ENCODE measurements at places on chromosomes 3 and 15. TPM values are rescaled to one million over a fixed set of nuclear protein-coding genes. Genes with fewer than 3 reads are reported as not detected.

The TIPIN gene
- 7.3 TPM for total RNA-seq

The RAB6B gene
- total RNA-seq, result 0.28 TPM

The MUSTN1 gene
- not detected for total RNA-seq

The NR1I2 gene
- not detected for total RNA-seq

The CNTN3 gene
- 3.6 TPM for total RNA-seq

The EID1 gene
- 308 TPM for total RNA-seq

The ZBED2 gene
- 0.72 TPM for total RNA-seq

The NUP210 gene
- total RNA-seq, result under 0.01 TPM

The PLSCR4 gene
- total RNA-seq, result 2.8 TPM

The MYRIP gene
- not detected for total RNA-seq

- no peak for DNase-seq
- no peaks in the 10 kb centered on the region for H3K36me3 ChIP-seq
- no peak overlapping the region for H3K4me3 ChIP-seq
Measured at GRCh38 chr3:126058666-126059065, 25.3 kb downstream of the SLC41A3 start.

DNA sequence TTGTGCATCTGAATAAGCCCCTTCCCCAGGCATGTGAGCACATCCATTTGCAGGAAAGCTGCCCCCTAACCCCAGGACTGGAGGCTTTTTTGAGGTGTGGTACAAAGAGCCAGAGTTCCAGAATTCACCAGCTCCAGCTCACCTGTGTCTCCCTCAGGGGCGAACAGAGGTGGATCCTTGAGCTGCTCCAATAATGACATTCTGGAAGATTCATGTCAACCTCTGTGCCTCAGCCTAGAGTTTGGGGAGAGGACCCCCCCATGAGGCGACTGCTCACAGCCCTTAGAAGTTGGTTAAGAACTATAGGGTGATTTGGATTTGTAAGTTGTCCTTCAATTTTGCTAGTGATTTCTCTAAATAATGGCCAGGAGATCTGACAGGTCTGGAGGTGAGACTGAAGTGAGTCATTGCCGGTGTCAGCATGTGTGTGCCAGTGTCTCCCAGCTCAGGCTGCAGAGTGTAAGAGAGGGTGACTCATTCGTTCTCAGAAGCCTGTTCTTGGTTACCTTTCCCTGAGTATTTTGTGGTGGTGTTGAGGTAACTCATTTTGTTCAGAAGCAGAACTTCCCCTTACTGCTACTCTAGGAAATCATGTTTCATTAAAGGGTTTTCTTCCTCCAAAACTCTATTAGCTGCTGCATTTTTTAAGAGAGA, 136.9 kb upstream of the TOPAZ1 start:
- H3K4me3 ChIP-seq, result no peak overlapping the region
- no peaks in the 10 kb centered on the region for H3K36me3 ChIP-seq
- peaks cover 8% of the 10 kb centered on the region for H3K27me3 ChIP-seq
- peak; percentile 16 for DNase-seq
- H3K4me1 ChIP-seq, result no peaks in the 10 kb centered on the region

DNA sequence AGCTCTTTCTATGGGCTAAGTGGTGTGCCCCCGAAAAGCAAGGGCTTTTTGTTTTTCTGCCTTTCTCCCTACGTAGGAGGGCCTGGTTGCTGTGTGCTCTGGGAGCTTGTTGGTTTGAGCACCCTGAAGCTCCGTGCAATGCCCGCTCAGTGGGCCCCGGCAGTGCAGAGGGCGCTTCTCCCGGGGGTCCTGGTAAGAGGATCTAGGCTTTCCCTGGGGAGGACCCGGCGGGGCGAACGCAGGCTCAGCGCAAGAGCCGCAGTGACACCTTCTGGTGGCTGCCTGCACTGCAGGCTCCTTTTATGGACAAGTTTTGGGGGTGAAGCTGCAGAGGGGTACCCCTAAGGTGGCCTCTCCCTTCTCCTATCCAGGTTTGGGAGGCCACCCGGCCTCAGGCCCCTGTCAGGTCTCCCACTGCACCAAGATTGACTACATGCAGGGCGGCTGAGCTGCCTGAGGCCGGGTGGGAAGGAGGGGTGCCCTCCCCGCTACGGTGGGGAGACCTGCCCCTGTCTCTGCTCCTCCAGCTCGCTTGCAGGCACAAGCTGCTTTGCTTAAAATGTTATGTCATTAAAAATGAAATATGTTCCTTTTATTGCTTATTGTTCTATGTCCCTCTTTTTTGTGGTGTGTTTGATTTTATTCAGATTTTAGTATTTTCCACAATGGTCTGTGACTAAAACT, 387.9 kb downstream of the GABRG3 start:
- no peak overlapping the region for H3K27ac ChIP-seq
- no peaks in the 10 kb centered on the region for H3K36me3 ChIP-seq
- no peaks in the 10 kb centered on the region for H3K4me1 ChIP-seq
- no peaks in the 10 kb centered on the region for H3K27me3 ChIP-seq
- DNase-seq, result no peak

GRCh38 chr3:64900617-64901521, 213.1 kb upstream of the ADAMTS9 start:
- no peak overlapping the region for H3K27ac ChIP-seq
- peak; percentile 64 for DNase-seq
- no peaks in the 10 kb centered on the region for H3K27me3 ChIP-seq
- H3K4me3 ChIP-seq, result no peak overlapping the region

DNA sequence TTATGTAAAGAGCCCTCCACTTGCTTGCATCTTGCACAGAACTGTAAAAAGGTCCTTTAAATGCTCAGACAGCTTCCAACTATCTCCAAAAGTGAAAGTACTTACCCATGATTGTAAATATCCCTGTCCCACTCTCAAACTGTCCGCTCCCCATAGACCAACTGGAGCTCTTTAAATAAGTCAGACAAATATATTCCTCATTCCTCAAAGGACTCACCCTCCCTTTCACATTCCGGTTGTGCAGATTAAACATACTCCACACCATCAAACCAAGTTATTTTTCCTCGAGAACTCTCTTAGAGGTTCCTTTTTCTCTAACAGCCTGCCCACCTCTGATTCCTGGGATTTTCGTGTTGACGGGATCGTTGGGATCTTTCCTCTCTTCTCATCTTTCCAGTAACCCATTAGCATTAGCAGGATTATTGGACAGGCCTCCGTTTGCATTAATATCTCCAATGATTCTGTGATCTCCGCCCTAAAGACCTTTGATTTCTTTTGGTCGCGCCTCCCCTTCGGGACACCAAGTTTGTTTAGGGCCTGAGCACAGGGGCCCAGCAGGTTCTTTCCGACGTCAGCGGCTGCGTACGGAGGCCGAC, 763 bp downstream of the GOLGB1 start:
- H3K4me1 ChIP-seq, result no peaks in the 10 kb centered on the region
- H3K27ac ChIP-seq, result peak overlapping the region; percentile 74

DNA sequence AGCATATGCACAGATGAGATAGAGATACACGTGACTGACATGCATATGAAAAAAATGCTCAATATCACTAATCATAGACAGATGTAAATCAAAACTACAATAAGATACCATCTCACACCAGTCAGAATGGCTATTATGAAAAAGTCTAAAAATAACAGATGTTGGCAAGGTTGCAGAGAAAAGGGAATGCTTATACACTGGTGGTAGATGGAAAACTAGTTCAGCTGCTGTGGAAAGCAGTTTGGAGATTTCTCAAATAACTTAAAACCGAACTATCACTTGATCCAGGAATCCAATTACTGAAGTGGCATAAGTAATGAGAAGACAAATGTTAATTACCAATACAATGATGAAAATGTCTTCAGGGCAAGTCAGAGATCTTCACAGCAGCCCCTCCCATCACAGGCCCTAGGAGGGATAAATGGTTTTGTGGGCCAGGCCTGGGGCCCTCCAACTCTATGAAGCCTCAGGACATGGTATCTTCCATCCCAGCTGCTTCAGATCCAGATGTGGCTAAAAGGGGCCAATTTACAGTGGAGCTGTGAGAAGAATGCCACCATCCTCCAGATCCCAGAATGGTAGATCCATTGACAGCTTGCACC, 71.4 kb upstream of the PLSCR4 start:
- no peak for DNase-seq
- H3K4me3 ChIP-seq, result no peak overlapping the region
- H3K27me3 ChIP-seq, result no peaks in the 10 kb centered on the region

- H3K27ac ChIP-seq, result no peak overlapping the region
- H3K4me1 ChIP-seq, result no peaks in the 10 kb centered on the region
- H3K4me3 ChIP-seq, result no peak overlapping the region
- no peaks in the 10 kb centered on the region for H3K36me3 ChIP-seq
- peak; percentile 12 for DNase-seq
Measured at GRCh38 chr3:147616998-147617619, 207.9 kb downstream of the ZIC1 start.

GRCh38 chr3:60169755-60170154, 1081.5 kb downstream of the FHIT start:
- no peaks in the 10 kb centered on the region for H3K36me3 ChIP-seq
- no peaks in the 10 kb centered on the region for H3K4me1 ChIP-seq
- H3K27ac ChIP-seq, result no peak overlapping the region
- no peak for DNase-seq
- no peaks in the 10 kb centered on the region for H3K27me3 ChIP-seq
- no peak overlapping the region for H3K4me3 ChIP-seq

- DNase-seq, result no peak
- no peaks in the 10 kb centered on the region for H3K36me3 ChIP-seq
- H3K4me3 ChIP-seq, result no peak overlapping the region
- H3K27ac ChIP-seq, result no peak overlapping the region
Measured at GRCh38 chr3:643376-643775, 446.8 kb downstream of the CHL1 start.

- H3K36me3 ChIP-seq, result no peaks in the 10 kb centered on the region
- H3K4me3 ChIP-seq, result no peak overlapping the region
- H3K27me3 ChIP-seq, result no peaks in the 10 kb centered on the region
- DNase-seq, result no peak
- no peaks in the 10 kb centered on the region for H3K4me1 ChIP-seq
Measured at GRCh38 chr3:144200466-144200865, 228.8 kb downstream of the DIPK2A start.

DNA sequence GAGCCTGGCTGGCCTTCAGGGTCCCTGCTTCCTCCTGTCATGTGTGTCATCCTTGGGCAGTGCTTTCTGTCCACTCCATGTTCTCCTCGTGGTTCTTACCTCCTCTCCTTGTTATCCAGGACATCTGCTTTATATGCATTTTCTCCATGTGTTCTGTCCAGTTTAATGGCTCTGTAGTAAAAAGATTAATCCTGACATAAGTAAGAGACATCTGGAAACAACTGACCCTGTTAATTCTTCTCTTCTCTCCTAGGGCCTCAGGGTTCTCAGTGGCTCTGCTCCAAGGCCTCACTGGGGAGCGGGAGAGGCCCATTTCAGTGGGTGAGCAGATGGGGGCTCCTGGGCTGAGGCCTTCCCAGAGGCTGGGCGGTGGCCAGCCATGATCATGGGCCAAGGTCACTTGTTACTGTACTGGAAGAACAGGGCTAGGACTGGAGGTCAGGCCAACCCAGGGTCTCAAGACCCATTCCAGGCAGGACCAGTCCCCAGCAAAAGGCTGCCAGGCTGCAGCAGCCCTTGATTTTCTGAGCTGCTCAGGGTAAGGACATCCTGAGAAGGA, 20.2 kb upstream of the CDCP1 start:
- no peaks in the 10 kb centered on the region for H3K36me3 ChIP-seq
- peak overlapping the region; percentile 78 for H3K27ac ChIP-seq
- H3K27me3 ChIP-seq, result no peaks in the 10 kb centered on the region
- no peak for DNase-seq

GRCh38 chr3:114550165-114550564, 256.3 kb downstream of the TIGIT start:
- no peak overlapping the region for H3K4me3 ChIP-seq
- no peak overlapping the region for H3K27ac ChIP-seq
- peak; percentile 89 for DNase-seq
- H3K4me1 ChIP-seq, result peaks cover 7% of the 10 kb centered on the region

DNA sequence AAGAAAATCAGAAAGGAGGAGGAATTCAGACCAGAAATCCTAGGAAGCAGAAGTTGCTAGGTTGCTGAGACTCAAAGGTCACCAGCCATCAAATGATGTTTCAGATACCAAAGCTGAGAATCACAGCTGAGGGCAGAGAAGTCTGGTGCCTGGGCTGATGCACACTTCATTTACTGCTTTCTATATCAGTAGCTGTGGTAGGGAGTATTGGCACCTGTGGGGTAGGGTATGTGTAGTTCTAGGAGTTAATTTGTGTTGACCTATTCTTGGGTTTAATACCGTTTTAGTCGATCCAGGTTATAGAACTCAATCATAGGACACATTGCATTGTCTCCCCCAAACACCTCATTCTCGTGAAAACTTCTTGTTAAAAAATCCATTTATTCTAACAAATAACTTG, 529.6 kb downstream of the AGBL1 start:
- no peak for DNase-seq
- H3K36me3 ChIP-seq, result no peaks in the 10 kb centered on the region
- H3K4me3 ChIP-seq, result no peak overlapping the region
- H3K4me1 ChIP-seq, result no peaks in the 10 kb centered on the region
- no peaks in the 10 kb centered on the region for H3K27me3 ChIP-seq
- H3K27ac ChIP-seq, result no peak overlapping the region

GRCh38 chr3:101146946-101147345, 153.7 kb upstream of the ABI3BP start:
- H3K4me1 ChIP-seq, result no peaks in the 10 kb centered on the region
- DNase-seq, result no peak
- no peak overlapping the region for H3K27ac ChIP-seq
- no peak overlapping the region for H3K4me3 ChIP-seq
- H3K27me3 ChIP-seq, result no peaks in the 10 kb centered on the region
- no peaks in the 10 kb centered on the region for H3K36me3 ChIP-seq

DNA sequence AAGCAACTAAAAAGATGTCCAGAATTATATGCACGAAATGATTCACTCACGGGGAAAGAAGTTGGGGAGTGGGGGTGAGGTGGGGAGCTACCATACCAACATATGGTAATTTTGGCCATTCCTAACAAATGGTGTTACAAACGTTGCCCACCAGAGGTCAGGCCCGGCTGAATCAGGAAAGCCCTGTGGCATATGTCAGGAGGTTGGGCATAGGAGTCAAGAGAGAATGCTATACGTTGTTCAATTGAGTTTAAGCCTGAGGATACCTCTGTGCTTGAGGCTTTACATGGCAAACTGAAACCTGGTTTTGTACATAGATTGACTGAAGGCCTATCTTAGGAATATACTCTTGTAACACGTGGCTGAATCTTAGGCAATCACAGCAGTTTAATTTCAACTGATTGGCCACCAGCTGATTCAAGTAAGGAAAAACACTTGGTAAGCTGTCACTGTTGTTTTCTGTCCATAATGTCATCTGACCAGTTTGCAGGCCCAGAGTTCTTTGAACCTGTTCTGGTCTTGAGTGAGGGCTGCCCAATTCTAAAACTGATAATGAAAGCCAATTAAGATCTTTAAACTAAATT, 23.4 kb upstream of the SLC2A2 start:
- no peaks in the 10 kb centered on the region for H3K36me3 ChIP-seq
- H3K27me3 ChIP-seq, result no peaks in the 10 kb centered on the region
- DNase-seq, result peak; percentile 61

DNA sequence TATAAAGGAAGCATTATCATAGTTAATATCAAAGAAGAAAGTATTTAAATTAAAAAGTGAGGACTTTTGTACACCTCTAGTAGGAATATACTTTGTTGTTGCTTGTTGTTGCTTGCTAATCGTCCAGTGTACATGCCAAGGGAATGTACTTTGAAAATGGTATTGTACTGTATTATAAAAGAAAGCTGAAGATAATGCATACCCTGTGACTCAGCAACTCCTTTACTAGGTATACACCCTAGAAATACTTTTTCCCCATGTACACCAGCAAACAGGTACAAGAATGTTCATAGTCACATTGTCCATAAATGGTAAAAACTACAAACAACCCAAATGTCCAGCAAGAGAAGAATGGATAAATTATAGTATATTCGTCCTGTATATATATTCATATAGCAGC, 12.0 kb downstream of the TTBK2 start:
- no peaks in the 10 kb centered on the region for H3K36me3 ChIP-seq
- DNase-seq, result no peak
- H3K4me1 ChIP-seq, result peaks cover 2% of the 10 kb centered on the region
- H3K27me3 ChIP-seq, result no peaks in the 10 kb centered on the region
- H3K27ac ChIP-seq, result no peak overlapping the region
- H3K4me3 ChIP-seq, result no peak overlapping the region

Measured in IMR-90 (cell line).